Esophagus squamous epithelium (tissue), 5 donors: ENCODE measurements at places on chromosomes 1 and 21. TPM values are rescaled to one million over a fixed set of nuclear protein-coding genes. Genes with fewer than 3 reads are reported as not detected.

DNA sequence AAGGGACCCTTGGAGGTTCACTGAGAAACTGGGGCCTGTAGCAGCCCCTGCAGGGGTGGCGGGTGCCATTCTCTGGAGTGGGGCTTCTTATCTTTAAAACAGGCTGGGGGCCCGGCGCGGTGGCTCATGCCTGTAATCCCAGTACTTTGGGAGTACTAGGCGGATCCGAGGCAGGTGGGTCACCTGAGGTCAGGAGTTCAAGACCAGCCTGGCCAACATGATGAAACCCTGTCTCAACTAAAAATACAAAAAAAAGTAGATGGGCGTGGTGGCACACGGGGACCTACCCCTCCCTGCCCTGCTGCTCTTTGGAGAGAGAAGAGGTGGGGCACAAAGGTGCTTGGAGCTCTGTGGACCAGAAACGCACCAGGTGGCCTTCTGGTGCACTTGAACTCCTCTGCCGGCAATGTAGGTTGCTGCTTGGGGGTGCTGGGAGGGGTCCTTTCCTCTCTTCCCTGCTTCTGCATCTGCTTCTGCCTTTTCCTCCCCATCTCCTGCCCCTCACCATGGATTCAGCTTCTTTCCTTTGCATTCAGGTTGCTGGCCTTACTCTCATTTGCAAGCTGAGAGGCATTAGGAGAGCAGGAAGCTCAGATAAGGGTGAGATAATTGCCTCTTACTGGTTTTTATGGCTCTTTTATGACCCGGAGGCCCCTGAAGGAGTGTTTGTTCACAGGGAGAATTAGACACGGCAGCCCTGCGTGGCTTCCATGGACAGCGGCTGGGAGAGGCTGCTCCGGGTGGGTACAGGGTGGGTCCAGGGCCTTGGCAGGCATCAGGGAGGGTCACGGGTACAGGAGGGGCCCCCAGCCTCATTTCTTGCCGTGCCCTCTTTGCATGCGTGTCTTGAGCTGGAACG is 57.4 kb downstream of the ARHGEF10L start:
- no peak for DNase-seq

EPHA10 gene
- total RNA-seq = 0.19 TPM

GRCh38 chr1:204466416-204467405 is 27.9 kb downstream of the PIK3C2B start:
- no peak for DNase-seq

LRRC38 gene
- total RNA-seq = not detected

GRCh38 chr1:226870401-226871279 is at the start of gene PSEN2:
PSEN2 (plus strand) TSS chr1:226870616; CDS start chr1:226881908, 11,292 bp downstream.
- no peak for DNase-seq

DNA sequence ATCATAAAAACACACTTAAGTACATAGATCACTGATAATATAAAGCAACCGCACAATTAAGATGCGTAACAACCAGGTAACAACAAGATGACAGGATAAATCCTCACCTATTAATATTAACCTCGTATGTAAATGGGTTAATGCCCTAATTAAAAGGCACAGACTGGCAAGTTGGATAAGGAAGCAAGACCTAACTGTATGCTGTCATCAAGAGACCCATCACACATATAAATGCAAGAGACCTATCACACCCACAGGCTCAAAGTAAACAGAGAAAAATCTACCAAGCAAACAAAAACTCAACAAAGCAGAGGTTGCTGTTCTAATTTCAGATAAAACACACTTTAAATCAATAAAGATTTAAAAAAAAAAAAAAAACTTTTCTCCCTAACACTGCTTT is 151.8 kb downstream of the FAF1 start:
- no peak for DNase-seq

TMEM240 gene
- total RNA-seq = not detected

DNA sequence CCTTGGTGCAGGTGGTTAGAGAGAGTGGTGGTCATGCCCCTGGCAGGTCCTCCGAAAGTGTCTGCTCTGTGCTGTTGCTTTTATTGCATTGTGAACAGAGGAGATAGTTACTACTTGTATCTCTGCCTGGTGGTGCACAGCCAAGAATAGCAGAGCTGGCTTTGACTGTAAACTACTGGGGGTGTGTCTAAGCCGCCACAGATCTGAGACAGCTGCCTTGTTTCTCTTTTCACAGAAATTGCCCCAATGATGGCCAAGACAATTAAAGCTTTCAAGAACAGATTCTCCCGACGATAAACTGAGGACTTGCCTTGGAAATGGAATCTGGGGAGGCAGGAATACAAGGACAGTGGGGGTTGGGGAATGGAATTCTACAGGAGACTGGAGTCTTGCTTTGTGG is 16.0 kb downstream of the ELOA start:
- no peak for DNase-seq

DNA sequence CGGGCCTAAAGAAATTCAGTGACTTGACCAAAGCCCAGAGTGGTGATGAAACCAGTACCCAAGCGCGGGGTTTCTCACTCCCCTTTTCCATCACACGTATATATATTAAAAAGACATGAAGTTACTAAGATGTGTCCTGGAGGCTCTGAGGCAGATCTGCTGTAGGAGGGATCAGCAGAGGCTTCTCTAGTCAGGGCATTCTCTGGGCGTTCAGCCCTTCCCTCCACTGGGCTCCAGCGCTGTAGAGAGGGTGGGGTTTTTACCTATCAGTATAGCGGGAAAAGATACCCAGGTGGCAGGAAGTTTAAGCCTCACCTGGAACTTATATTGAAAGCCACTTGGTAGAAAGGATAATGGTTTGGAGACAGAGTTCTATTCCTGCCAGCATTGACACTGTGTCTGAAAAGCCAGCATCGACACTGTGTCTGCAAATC is 862 bp upstream of the PLEKHO1 start:
- no peak for DNase-seq

GRCh38 chr21:14492931-14493330 is 53.2 kb downstream of the SAMSN1 start:
- no peak for DNase-seq

GRCh38 chr1:99347041-99347684 is 82.9 kb downstream of the PLPPR4 start:
- no peak for DNase-seq

GRCh38 chr1:43256675-43257570 is 12.9 kb upstream of the TMEM125 start:
- DNase-seq = no peak

- no peak for DNase-seq
Observed at GRCh38 chr1:22788254-22788661, 77.6 kb downstream of the EPHB2 start.

PPP1R12B gene
- total RNA-seq = 25.8 TPM

DNA sequence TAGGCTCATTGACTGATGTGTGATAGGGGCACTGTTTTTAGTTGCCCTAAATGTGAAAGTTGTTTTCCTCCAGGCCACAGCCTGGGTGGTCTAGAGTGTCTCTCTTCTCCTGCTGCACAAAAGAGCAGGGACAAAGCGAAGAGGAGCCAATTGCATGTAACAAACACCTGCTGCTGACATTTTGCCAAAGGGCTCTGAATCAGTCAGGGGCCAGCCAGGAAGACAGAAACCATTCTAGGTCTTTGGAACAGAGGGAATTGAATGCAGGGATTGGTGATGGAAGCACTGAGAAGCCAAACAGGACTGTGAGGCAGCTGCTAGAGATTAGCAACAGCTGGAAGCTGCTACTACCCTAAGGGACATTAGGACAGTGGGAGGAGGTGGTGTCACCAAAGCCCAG is 185.3 kb upstream of the POU3F1 start:
- DNase-seq = no peak

GRCh38 chr1:239426821-239427475 is 40.6 kb downstream of the CHRM3 start:
- DNase-seq = no peak

GRCh38 chr21:28641731-28642130 is 350.9 kb downstream of the LTN1 start:
- no peak for DNase-seq

GRCh38 chr1:65026235-65026634 is 59.9 kb upstream of the JAK1 start:
- DNase-seq = no peak

GRCh38 chr1:110424699-110425611 is 17.5 kb upstream of the LAMTOR5 start:
- DNase-seq = no peak

DNA sequence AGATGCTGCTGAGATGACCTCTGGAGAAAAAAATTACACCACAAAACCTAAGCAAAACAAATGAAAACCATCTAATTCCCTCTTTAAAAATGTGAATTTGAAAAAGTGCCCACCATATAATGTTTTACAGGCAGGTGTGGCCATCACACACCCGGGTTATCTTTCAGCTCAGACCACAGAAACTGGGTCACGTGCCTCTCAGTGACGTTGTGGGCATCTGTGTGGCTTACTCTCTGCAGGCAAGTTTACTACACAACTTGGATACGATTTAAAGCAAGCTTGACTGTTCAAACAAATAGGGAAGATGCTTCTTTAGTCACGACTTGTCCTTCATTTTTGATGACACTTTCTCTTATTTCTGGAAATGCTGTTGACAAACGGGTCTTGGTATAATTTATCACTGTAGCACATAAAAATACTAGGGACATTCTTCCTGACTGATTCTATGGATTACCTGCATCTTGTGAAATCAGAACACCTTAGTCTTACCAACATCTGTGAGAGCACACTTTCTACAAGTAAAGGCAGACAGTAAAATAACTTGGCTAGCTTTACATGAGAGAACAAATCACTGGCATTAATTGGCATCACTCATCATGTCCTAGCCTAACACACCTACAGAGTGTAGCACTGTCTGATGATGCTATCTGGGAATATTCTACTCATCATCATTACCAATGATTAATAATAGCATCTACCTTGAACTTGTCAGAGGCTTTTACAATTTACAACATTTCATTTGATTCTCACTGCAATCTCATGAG is 89.3 kb upstream of the EDEM3 start:
- DNase-seq = no peak

GRCh38 chr1:201480231-201481003 is 11.4 kb upstream of the PHLDA3 start:
- DNase-seq = no peak

DNA sequence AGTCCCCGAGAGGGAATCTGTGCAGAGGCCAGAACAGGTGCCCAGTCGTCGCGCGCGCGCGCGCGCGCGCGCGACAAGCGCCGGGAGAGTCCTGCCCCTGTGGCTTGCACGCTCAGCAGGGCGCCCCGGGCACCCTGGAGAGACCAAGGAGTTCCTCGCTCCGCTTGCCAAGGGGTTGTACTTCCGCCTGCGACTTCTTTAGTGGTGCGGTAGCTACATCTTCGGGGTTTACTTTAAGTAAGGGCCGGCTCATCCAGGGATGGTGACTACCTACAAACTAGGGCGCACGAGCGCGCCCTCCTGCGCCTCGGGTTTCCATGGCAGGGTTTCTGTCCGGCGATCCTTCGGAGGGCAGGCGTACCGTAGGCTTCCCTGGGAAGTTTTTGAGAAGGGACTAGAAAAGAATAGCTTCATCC is 1.4 kb downstream of the LHX4 start:
- DNase-seq = no peak

DNA sequence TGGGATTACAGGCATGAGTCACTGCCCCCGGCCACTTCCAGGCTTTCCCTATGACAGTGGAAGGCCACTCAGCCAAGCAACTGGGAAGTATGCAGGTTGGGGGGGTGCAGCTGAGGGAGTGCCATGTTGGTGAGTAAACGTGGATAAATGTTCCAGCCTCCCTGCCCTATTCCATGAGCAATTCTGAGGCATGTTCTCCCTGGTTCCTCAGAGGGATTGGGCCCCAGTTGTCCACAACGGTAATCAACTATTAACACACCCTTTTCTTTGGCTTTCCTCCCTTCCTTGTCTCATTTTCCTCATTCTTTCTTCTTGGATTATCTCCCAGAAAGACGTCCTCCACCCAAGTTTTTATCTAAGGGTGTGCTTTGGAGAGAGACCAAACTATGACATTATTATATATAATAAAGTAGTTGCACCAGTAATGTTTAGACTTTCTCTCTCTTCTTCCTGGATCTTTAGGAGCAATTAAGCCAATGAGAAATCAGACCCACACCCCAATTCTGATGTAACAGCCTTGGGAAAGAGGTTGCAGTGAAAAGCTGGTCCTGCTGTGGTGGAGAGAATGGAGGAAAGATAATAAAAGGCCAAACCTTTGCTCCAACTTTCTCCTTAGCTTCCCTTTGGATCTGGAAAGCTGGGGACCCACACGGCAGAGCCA is 6.8 kb upstream of the SLAMF9 start:
- no peak for DNase-seq

GNAT2 gene
- total RNA-seq = not detected

GRCh38 chr1:89407360-89407759 is 43.5 kb downstream of the GBP6 start:
- no peak for DNase-seq

BRINP3 gene
- total RNA-seq = 0.50 TPM

PRSS38 gene
- total RNA-seq = not detected

DNA sequence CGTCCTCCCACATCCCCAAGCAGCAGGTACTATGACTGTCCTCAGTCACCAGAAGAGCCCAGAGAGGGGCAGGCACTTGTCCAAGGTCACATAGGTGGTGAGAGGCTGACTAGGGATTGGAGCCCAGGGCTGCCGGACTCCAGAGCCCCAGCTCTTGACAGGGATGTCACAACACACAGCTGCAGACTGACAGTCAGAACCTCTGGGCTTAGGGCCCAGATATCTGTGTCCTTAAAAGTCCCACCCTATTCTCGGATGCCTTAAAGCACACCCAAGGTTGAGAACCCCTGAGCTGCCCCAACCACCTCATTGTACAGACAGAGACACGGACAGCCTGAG is 622.9 kb downstream of the MATN1 start:
- DNase-seq = no peak

PGLYRP4 gene
- 7.8 TPM for total RNA-seq

ZFP69B gene
- total RNA-seq = 0.57 TPM

ARTN gene
- total RNA-seq = 0.68 TPM

GRCh38 chr1:162234571-162234970 is 142.1 kb downstream of the SPATA46 start:
- DNase-seq = no peak

DNA sequence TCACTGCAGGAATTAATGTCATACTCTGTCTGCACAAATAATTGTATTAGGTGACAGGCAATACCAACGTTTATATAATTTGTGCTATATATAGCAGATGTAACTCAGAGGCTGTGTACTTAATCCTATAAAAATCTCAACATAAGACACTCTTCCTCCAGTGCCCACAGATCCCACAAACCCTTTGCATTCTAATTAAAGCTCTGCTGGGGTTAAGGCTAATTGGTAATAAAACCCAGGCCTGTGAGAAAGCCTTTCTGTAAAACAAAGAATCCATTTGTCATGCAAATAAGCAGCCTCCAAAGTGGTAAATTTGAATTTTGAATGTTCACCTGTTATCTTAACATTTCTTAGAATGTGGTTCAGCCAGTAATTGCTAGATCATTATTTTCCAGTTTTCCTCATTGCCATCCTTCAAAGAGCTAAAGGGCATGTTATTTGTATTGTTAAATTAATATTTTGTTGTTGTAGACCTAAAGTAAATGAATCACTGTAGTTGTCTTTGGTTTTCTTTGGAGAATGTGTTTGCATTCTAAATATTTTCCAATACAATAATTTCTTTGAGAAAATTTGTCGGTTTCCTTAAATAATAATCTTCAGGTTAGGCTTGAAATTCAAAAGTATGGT is 46.3 kb upstream of the PRDX6 start:
- DNase-seq = no peak
